SJSA1 (cell line): ENCODE measurements at places on chromosomes 11 and 22. TPM values are rescaled to one million over a fixed set of nuclear protein-coding genes. Genes with fewer than 3 reads are reported as not detected.

DNA sequence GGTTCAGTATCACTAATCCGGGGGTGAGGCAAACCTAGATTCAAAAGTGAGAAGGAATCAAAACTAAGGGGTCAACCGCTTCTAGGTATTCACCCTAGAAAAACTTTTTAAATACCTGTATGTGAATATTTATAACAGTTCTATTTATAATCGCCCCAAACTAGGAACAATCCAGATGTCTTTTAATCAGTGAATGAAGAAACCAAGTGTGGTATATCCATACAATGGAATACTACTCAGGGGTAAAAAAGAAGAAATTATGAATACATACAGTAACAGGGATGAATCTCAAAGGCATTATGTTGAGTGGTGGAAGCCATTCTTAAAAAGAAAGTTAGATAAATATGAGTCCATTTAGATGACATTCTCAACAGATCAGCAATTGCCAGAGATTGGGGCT, 178.0 kb upstream of the BLID start:
- H3K27me3 ChIP-seq: no peaks in the 10 kb centered on the region
- no peaks in the 10 kb centered on the region for H3K36me3 ChIP-seq
- H3K4me3 ChIP-seq: no peak overlapping the region
- H3K27ac ChIP-seq: no peak overlapping the region

DNA sequence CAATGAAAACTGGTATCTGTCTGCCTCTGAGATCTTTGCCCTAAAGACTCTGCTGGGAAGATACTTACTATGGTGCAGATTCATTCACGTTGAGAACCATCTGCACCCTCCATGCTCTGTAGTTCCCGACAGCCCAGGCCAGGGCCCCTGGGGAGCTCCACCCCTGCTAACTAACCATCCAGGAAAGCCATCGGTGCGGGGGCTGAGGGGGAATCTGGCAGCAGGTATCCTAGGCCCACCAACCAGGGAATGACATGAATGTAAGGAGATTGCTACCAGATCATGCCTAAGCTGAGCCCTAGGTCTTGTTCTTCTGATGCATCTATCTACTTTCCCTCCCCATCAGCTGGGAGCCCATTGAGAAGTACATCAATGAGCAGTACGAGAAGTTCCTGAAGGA, 11.3 kb upstream of the WBP2NL start:
- no peaks in the 10 kb centered on the region for H3K4me1 ChIP-seq
- H3K4me3 ChIP-seq: no peak overlapping the region
- no peak for DNase-seq
- H3K27ac ChIP-seq: no peak overlapping the region

- H3K27ac ChIP-seq: peak overlapping the region; percentile 79
- peak; percentile 99 for DNase-seq
- peak overlapping the region; percentile 21 for H3K4me3 ChIP-seq
Measured at GRCh38 chr11:44301564-44302271, 8.2 kb downstream of the ALX4 start.

LRRC55 gene
- not detected in 2 replicates for total RNA-seq

BCO2 gene
- 0.42 TPM in 1 of 2 replicates, not detected in the other for total RNA-seq

CABP4 gene
- total RNA-seq: not detected in 2 replicates

- H3K27ac ChIP-seq: no peak overlapping the region
- H3K4me1 ChIP-seq: no peaks in the 10 kb centered on the region
- no peaks in the 10 kb centered on the region for H3K27me3 ChIP-seq
- H3K36me3 ChIP-seq: no peaks in the 10 kb centered on the region
Measured at GRCh38 chr11:128929991-128930390, 12.7 kb downstream of the TP53AIP1 start.

E2F8 gene
- 4.2 and 8.8 TPM in 2 replicates for total RNA-seq

GRCh38 chr11:111603611-111604130, 1.4 kb downstream of the SIK2 start:
- H3K36me3 ChIP-seq: peaks cover 3% of the 10 kb centered on the region
- no peak for DNase-seq
- peak overlapping the region; percentile 86; the same call in 1 of the 2 replicates for H3K27ac ChIP-seq
- peaks cover 14% of the 10 kb centered on the region for H3K4me1 ChIP-seq
- peak overlapping the region; percentile 81 for H3K4me3 ChIP-seq
- no peaks in the 10 kb centered on the region for H3K27me3 ChIP-seq

DNA sequence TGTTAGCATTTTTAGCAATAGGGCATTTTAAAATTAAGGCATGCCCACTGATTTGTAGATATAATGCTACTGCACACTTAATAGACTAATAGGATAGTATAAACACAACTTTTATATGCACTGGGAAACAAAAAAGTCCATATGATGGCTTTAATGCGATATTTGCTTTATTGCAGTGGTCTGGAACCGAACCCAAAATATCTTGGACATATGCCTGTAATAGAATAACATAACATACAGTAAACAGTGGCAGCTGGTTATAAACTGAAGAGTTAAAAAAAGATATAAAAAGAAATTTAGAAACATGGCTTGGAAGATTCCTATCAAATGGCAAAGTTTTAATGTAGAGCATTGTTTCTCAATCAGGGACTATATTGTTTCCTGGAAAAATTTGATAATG, 111.9 kb downstream of the KIF18A start:
- H3K27me3 ChIP-seq: no peaks in the 10 kb centered on the region
- H3K36me3 ChIP-seq: no peaks in the 10 kb centered on the region
- DNase-seq: no peak

DNA sequence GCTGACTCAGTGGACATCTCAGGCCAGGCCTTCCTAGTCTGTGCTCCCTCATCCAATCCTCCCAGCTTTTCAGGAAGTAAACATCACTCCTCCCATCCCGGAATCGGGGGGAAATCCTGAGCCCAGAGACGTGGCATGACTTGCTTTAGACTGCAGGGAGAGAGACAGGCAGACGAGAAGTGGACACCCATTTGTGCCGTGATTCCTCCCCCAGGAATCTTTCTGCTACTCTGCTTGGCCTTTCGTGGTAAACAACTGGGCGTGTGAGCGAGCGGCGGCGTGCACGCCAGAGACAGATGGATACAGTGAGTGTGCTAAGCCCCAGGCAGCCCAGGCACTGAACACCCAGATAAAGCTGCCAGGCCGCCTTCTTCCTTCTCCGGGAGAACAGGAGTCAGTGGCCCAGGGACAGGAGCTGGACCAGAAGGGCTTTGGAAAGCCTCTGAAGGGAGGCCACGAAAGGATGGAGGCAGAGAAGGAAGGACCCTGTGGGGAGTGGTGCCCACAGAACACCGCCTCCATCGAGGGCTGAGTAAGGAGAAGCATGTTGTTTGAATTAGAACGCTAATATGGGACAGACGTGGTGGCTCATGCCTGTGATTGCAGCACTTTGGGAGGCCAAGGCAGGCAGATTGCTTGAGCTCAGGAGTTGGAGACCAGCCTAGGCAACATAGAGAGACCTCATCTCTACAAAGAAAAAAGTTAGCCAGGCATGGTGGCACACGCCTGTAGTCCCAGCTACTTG, 53.0 kb upstream of the PRR5 start:
- H3K36me3 ChIP-seq: no peaks in the 10 kb centered on the region
- H3K4me1 ChIP-seq: no peaks in the 10 kb centered on the region
- H3K27ac ChIP-seq: no peak overlapping the region
- H3K27me3 ChIP-seq: no peaks in the 10 kb centered on the region

LMO2 gene
- total RNA-seq: 0.31 TPM in 1 of 2 replicates, not detected in the other

GRCh38 chr11:123454060-123454651, 24.1 kb downstream of the GRAMD1B start:
- no peaks in the 10 kb centered on the region for H3K4me1 ChIP-seq
- H3K27me3 ChIP-seq: no peaks in the 10 kb centered on the region
- H3K4me3 ChIP-seq: no peak overlapping the region

- H3K4me1 ChIP-seq: no peaks in the 10 kb centered on the region
- no peaks in the 10 kb centered on the region for H3K36me3 ChIP-seq
- no peak overlapping the region for H3K27ac ChIP-seq
- H3K27me3 ChIP-seq: no peaks in the 10 kb centered on the region
- no peak overlapping the region for H3K4me3 ChIP-seq
- no peak for DNase-seq
Measured at GRCh38 chr11:106424111-106424510, 346.6 kb downstream of the AASDHPPT start.

OR2D2 gene
- total RNA-seq: not detected in 2 replicates

DNA sequence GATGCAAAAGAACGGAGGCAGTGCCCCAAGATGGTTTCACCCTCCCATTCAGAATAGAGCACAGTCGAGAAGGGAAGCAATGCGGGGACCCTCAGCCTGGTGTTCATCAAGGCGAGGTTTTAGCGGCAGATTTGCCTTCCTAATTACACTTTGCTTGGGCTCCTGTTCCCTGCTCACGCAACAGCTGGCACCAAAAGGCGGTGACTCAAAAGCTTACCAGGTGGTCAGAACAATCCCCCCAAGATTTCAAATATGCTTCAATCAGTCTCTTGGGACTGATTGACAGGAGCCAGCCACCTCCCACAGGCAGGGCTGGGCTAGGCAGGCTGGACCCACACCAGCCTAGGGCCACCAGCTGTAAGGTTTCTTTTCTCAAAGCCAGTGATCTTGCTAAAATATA, 14.2 kb downstream of the IGSF9B start:
- DNase-seq: no peak
- no peaks in the 10 kb centered on the region for H3K27me3 ChIP-seq
- H3K4me1 ChIP-seq: no peaks in the 10 kb centered on the region
- H3K36me3 ChIP-seq: no peaks in the 10 kb centered on the region

MS4A4A gene
- 0.18 TPM in 1 of 2 replicates, not detected in the other for total RNA-seq

- no peak overlapping the region for H3K4me3 ChIP-seq
- H3K27me3 ChIP-seq: no peaks in the 10 kb centered on the region
- peaks cover 13% of the 10 kb centered on the region for H3K36me3 ChIP-seq
- DNase-seq: no peak
Measured at GRCh38 chr11:34928960-34929680, 12.7 kb downstream of the PDHX start.

CFAP300 gene
- 2.1 and 4.2 TPM in 2 replicates for total RNA-seq

DNA sequence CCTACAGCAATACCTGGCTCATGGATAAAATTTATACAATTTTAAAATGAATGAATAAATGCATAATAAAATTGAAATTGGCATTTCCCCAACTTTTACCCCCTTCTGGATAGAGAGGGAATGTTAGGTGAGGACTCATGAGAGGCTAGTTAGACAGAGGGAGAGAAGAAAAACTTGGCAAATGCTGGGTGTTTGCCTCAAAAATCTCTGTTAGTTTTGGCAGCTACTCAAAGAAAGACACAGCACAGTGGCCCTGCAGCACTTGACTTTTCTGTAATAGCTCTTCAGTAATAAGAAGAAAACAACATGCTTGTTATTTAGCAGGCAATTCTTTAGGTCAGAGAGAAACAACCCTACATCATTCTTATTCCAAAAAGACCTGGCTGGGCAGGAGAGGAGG, 20.7 kb upstream of the IZUMO1R start:
- no peak overlapping the region for H3K4me3 ChIP-seq
- DNase-seq: no peak
- no peak overlapping the region for H3K27ac ChIP-seq
- no peaks in the 10 kb centered on the region for H3K4me1 ChIP-seq

C11orf58 gene
- 371 and 395 TPM in 2 replicates for total RNA-seq

SEPTIN5 gene
- 8.8 and 13.3 TPM in 2 replicates for total RNA-seq

DLG2 gene
- 0.13 TPM in 1 of 2 replicates, not detected in the other for total RNA-seq

DNA sequence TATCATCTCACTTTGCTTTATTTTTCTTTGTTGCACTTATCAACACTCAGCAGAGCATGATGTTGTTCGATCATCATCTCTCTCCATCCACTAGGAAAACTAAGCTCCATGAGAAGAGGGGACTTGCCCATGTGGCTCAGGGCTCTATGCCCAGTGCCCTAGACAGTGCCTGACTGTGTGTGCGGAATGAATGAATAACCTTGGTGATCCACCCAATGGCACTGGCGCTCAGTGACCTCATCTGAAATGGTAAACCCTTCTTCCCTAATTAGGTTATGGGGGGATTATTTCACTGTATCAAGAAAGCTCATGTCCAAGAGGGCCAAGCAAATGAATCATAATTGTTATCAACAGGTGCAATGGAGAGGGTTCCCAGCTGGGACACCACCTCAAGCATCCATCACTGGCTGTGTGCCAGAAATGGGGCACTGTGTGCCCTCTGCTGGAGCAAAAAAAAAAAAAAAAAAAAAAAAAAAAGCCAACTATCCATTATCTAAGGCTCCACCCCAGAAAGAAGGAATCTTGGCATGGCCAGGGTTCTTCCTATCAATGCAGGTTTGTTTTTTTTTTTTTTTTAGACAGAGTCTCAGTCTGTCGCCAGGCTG, 172.6 kb downstream of the LARGE1 start:
- H3K27me3 ChIP-seq: no peaks in the 10 kb centered on the region
- H3K27ac ChIP-seq: no peak overlapping the region
- no peak for DNase-seq
- H3K4me3 ChIP-seq: no peak overlapping the region

GRCh38 chr22:22080270-22080669, 97.7 kb upstream of the TOP3B start:
- H3K27me3 ChIP-seq: peaks cover 44% of the 10 kb centered on the region
- DNase-seq: no peak
- H3K36me3 ChIP-seq: no peaks in the 10 kb centered on the region
- H3K4me3 ChIP-seq: no peak overlapping the region

GRCh38 chr11:67288198-67288451, 978 bp upstream of the ANKRD13D start:
- peaks cover 33% of the 10 kb centered on the region for H3K4me1 ChIP-seq
- H3K4me3 ChIP-seq: peak overlapping the region; percentile 72
- DNase-seq: no peak
- peaks cover 89% of the 10 kb centered on the region for H3K36me3 ChIP-seq

DNA sequence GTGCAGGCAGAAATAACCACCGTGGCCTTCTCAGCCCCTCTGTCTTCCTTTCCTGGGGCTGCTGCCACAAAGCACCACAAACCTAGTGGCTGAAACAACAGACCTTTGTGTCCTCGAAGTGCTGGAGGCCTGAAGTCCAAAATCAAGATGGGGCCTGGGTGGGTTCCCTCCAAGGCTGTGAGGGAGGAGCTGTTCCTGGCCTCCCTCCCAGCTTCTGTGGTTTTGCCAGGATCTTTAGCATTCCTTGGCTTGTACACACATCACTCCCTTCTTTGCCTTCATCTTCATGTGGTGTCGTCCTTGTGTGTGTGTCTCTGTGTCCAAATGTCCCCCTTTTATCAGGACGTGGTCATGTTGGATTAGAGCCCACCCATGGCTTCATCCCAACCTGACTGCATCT, 29.0 kb upstream of the PARVG start:
- no peaks in the 10 kb centered on the region for H3K36me3 ChIP-seq
- DNase-seq: peak; percentile 69
- no peak overlapping the region for H3K4me3 ChIP-seq
- H3K27ac ChIP-seq: no peak overlapping the region
- peaks cover 61% of the 10 kb centered on the region for H3K4me1 ChIP-seq

HTR3B gene
- not detected in 2 replicates for total RNA-seq

DNA sequence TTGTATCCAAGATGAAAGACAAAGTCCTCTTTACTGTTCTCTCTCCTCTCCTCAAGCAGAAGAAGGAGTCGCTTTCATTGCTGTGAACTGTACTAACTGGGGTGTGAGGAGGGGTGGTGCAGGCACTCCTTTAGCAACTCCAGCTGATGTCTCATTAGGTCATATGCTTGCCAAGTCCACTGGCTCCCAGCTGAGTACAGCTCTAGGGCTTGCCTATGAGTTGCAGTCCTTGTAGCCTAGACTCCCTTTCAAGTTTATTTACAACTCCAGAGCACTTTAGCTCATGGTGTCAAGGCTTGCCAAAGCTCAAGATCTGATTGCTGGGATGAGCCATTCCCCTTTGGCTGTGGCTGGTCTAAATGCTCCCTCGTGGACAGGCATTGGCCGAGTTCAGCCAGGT, 55.1 kb upstream of the PDGFD start:
- DNase-seq: no peak
- H3K4me1 ChIP-seq: no peaks in the 10 kb centered on the region
- H3K27ac ChIP-seq: no peak overlapping the region
- no peaks in the 10 kb centered on the region for H3K27me3 ChIP-seq
- H3K4me3 ChIP-seq: no peak overlapping the region
- H3K36me3 ChIP-seq: no peaks in the 10 kb centered on the region
